ENCODE measurements at places on chromosomes 7 and 10.

- DNase-seq: no peak
Observed at GRCh38 chr7:23012908-23013714, 819 bp downstream of the HYCC1 start.

DNA sequence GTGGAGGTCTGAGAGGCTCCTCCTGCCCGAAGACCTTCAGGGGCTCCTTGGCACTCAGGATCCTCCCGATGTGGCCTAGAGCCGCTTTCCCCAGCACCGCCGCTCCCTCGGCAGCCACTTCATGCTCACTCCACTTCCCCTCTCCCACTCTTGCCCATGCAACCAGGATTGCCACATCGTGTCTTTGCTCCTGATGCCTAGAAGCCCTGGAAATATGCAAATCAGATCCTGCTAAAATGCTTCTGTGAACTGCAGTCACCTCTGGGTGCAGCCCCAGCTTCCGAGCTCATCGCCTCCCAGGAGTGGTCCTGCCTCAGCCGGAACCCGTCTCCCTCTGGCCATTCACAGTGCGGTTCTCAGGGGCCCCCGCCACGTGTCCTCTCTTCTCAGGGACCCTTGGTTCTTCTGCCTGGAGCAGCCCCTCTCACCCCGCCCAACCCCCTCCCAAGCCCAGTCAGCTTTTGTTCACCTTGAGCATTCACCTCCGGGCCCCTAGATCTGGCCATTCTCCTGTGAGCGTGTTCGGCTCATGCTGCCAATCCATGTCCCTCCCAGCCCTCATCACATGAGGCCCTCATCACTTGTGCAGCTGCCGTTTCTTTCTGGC is 175.5 kb downstream of the ADARB2 start:
- DNase-seq: no peak

- no peak for DNase-seq
Observed at GRCh38 chr7:37108615-37109014, 340.0 kb downstream of the ELMO1 start.

DNA sequence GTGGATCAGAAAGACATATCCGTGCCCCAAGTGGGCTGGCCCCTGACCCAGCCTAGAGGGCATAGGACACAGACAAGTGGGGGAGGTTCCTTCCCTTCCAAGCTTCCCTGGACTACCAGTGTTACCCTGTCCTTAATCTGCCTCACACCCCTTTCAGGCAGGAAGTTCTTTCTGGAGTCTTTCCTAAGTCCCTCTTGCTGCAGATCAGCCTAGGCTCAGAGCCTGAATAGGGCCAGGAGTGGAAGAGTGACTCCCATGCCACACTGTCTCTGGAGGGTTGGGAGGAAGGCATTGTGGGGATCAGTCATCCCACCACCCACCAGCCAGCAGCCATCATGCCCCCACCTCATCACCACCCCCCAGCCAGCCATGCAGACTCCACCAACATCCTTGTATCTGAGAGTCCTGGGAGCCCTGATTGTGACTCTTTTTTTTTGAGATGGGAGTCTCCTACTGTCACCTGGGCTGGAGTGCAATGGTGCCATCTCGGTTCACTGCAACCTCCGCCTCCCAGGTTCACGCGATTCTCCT is 22.6 kb downstream of the POLL start:
- no peak for DNase-seq

DNA sequence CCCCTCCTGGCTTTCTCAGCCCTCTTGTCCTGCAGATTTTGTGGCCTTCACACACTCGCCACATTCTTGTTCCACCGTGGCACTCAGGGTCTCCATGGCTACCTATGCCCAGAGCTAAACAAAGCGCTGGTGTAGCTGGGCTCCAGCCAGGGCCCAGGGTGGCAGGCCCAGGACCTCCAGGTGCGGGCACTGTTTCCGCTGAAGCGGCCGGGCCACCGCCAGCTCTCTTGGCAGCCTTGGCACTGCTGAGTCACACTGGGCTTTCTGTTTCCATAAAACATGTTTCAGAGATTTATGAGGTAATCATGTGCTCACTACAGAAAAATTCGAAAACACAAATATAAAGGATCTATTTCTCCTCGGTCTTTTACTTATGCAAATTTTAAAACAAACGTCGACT is 51.3 kb downstream of the AOC1 start:
- no peak for DNase-seq

Measured in GM13977 (cell line).